ENCODE measurements at places on chromosomes 13 and 19. TPM values are rescaled to one million over a fixed set of nuclear protein-coding genes. Genes with fewer than 3 reads are reported as not detected.

The SLITRK6 gene
- 0.89 TPM for total RNA-seq

DNA sequence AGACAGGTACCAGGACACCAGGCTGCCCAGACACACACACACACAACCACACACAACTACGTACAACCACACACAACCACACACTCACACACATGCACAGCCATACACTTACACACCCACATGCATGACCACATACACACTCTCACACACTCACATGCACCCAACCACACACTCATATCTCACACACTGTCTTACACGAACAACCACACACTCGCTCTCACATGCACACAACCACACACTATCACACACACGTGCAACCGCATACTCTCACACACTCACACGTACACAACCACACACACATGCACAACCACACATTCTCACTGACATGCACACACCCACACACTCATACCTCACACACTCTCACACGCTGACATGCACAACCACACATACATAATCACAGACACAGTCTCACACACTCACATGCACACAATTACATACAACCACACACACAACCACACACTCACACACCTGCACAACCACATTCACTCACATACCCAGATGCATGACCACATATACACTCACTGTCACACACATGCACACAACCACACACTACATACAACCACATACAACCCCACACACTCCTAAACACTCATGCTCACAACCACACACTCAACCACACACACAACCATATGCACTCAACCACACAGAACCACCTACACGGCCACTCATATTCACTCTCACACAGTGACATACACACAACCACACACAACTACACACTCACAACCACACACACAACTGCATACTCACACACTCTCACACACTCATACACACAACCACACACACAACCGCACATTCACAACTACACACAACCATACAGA is 7.6 kb upstream of the SLC7A10 start:
- no peak for DNase-seq

GRCh38 chr19:18574691-18575291 is 3.1 kb downstream of the UBA52 start:
- no peak for DNase-seq

DNA sequence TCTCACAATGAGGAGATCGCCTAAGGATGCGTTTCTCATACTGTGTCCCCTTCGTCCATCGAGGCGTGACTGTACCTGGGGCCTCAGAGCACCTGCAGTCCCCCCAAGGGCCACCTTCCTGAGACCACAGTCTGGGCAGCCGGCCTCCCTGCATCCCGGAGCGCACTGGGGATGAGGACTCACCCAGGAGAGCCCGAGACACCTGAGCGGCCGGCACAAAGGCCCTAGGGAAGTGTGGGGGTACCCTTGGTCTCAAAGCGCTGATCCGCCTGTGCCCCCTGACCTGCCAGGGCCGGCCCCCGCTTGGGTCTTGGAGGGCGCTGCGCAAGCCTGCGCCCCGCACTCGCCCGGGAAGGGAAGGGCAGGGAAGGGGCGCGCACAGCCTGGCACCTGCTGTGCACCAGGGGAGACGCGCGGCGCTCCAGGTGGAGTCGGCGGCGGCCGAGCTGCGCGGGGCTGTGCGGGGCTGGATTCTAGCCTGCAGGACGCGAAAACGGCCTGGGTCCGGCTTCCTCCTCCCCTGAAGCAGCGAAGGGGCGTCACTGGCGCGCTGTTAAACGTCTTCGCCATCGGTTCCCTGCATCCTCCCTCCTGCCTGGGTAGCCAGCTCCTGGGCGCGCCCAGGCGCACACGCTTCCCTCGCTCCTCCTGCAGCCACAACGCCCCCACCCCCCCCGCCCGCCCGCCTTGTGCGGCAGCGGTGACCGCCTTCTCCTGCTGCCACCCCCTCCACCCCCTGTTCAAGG is 13.6 kb upstream of the USP29 start:
- no peak for DNase-seq

DNA sequence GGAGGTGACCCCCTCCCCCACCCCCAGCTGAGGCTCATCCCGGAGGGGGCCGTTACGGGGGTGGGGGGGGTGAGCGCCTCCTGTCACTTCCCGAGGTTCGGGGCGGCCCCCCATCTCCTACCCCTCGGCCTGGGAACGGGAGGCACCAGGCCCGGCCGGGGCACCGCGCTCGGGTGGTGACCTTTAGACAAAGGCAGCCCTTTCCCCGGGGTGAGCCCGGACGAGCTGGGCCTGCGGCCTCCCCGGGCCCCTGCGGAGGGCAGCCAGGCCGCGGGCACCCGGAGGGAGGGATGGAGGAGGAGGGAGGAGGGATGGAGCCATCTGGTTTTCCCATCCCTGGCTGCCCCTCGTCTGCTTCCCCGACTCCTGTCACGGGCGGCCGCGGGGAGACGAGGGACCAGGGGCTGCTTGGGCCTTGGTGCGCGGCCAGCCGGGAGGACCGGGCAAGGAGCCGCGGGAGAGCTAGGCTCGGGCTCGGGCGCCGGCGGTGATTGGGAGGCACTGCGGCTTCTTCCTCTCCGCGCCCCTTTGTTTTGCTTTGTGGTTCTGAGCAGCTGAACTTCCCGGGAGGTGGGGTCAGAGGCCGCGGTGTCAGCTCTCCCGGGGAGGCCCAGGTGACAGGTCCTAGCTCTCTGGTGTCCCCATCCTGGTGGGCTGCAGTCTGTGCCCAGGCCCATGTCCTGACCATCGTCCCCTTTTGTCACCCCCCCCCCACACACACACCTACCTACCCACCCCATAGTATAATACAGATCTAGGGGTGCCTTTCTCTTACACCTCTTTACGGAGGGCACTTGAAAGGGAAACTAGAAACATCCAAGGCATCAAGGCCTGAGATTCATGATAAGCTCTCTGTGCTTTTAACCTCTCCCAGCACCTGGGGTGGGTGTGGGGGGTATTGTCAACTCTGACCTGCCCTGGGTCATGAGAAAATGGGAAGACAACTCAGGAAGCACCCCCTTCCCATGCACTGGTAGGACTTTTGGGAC is 1.3 kb downstream of the BICRA start:
- DNase-seq: peak; percentile 15

GRCh38 chr13:111650626-111651025 is 330.2 kb downstream of the TEX29 start:
- DNase-seq: no peak
